ENCODE measurements at places on chromosomes 2 and 18.

GRCh38 chr2:70122470-70122869 lies 35.2 kb downstream of the PCBP1 start:
- no peak for DNase-seq

GRCh38 chr2:205685314-205686055 lies 3.2 kb downstream of the NRP2 start:
- peak; percentile 52 for DNase-seq

DNA sequence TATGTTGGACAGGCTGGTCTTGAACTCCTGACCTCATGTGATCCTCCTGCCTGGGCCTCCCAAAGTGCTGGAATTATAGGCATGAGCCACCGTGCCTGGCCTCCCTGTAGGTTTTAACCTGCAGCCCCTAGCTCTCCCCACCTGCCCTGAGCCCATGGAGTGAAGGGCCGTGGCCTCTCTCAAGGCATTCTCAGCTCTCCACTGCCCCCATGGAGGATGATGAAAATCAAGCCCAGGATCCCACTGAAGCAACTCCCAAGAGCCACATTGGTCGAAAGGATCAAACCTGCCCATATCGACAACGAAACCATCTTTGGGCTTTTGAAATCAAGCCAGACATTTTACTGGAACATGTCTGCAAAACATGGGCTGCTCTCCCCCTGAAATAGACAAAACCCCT lies 22.4 kb upstream of the CREG2 start:
- no peak for DNase-seq

- DNase-seq = no peak
Observed at GRCh38 chr2:176415937-176416499, 146.8 kb downstream of the MTX2 start.

DNA sequence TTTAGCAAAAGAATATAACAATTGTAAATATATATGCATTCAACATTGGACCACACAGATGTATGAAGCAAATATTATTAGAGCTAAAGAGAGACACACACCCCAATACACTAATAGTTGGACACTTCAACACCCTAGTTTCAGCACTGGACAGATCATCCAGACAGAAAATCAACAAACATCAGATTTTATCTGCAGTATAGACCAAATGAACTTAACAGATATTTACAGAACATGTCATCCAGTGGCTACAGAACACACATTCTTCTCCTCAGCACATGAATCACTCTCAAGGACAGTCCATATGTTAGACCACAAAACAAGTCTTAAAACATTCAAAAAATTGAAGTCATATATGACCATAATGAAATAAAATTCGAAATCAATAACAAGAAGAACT lies 22.1 kb upstream of the EVA1A start:
- DNase-seq = no peak

DNA sequence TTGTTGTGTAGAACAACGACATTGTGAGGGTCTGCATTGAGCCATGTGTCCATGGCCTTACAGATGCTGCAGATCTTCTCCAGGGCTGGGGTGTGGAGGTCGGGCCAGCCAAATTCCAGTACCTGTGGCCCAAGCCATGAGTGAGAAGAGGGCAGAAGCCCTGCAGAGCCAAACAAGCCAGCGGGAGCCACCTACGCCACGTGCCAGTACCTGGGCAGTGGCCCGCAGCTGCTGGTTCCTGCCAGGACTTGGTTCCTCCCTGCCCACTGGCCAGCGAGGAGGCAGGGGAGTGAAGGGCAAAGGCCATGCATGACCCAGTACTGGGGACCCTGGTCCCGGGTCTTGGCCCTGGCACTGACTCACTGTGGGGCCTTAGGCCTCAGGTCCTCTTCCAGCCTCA lies 109.4 kb downstream of the TNS1 start:
- no peak for DNase-seq

- DNase-seq = no peak
Observed at GRCh38 chr18:6650127-6650507, 79.4 kb upstream of the ARHGAP28 start.

DNA sequence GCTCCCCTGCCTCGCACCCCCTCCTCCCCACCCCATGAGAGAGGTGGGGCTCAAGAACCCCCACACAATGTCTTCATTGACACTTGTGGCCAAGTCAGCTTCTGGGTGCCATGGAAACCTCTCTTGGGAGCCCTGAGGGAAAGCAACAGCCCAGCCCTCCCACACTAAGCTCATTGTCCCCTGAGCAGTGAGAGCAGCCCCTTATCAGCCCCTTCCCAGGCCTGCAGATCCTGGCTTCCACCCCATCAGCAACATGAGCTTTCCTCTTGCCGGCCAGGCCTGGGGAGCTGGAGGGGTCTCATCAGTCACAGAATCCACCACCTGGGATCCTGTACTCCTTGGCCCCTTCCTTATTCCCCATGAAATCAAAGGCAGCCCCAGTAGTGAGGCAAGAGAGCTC lies 107.8 kb upstream of the ST3GAL5 start:
- DNase-seq = no peak

- no peak for DNase-seq
Observed at GRCh38 chr18:9482790-9483189, 7.5 kb downstream of the RALBP1 start.

GRCh38 chr2:184370954-184371353 lies 227.4 kb upstream of the ZNF804A start:
- no peak for DNase-seq

DNA sequence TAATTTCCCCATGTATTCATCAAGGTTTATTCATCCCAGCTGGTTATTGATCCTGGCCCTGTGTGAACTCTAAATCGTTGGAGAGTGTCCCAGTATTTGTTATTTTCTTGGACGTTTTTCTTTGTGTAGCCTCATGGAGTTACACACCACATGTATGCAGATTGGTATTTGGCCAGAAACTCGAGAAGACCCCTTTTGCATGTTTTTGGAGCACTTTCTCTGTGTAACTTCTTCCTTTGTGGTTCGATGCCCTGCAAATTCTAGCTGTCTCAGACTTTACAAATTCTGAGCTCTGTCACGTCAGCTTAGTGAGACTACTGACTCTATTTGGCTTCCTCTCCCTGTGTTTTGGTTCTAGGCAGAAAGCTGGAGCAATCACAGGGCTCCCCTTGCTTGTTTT lies 198.7 kb downstream of the MCFD2 start:
- DNase-seq = no peak

GRCh38 chr2:164896634-164897355 lies 55.2 kb upstream of the COBLL1 start:
- DNase-seq = no peak

DNA sequence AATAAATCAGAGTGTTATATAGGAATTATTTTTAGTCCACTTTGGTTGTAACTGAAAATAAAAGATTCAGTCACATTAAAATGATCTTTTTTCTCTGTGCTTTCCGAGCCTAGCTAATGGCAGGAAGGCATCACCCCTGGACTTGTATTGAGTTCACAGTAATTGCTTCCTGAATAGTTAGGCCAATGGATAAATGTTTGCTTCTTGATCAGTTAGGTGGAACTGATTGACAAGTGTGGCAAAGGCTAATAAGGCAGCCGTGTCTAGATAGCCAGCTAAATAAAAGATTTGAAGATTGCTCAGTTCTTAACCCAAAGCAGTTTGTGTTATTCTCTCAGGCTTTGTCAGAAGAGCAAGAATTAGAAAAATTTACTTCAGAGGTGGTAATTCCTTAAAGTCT lies 20.8 kb downstream of the FAM171B start:
- DNase-seq = no peak

GRCh38 chr2:237254911-237255578 lies 158.9 kb downstream of the COL6A3 start:
- no peak for DNase-seq

DNA sequence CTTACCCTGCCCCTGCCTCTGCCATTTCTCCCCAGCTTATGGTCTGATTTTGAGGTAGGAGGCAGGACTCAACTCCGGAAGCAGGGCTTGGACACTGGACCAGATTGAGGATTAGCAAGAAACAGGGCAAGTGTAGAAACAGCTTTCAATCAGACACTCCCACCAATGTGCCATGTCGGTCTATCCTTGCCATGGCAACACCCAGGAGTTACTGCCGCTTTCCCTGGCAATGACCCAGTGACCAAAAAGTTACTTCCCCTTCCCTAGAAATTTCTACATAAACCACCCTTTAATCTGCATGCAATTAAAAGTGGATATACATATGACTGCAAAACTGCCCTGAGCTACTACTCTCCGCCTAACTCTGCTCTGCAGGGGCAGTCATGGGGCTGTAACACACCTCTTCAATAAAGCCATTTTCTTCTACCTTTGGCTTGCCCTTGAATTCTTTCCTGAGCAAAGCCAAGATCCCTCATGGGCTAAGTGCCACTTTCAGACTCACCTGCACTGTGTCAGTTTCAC lies 156.7 kb downstream of the LPIN1 start:
- DNase-seq = no peak

- DNase-seq = no peak
Observed at GRCh38 chr2:73839653-73840411, 11.1 kb downstream of the STAMBP start.

- no peak for DNase-seq
Observed at GRCh38 chr2:33277002-33277426, 199.4 kb upstream of the RASGRP3 start.

- DNase-seq = no peak
Observed at GRCh38 chr2:224293976-224294375, 107.9 kb downstream of the FAM124B start.

- DNase-seq = no peak
Observed at GRCh38 chr2:76678383-76679024, 843.7 kb downstream of the LRRTM4 start.

- DNase-seq = peak; percentile 84
Observed at GRCh38 chr18:48030616-48031480, 100.4 kb upstream of the SMAD2 start.

GRCh38 chr2:134281815-134282419 lies 28.0 kb downstream of the MGAT5 start:
- no peak for DNase-seq

- no peak for DNase-seq
Observed at GRCh38 chr2:163157411-163157810, 318.8 kb upstream of the KCNH7 start.

DNA sequence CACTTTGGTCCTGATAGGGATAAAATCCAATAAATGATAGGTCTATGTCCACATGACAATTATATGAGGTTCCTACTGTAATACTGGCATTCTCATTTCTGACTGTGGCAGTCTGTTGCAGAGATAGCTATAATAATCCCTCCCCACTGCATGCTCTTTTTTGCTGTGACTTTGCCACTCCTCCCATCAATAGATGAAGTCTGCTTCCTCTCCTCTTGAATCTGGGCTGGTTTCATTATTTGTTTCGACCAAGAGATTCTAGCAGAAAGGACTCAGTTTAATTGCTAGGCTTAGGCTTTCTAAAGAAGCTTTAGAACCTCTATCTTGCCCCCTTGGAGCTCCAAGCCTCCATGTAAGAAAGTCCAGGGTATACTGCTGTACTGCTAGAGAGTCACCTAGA lies 23.3 kb upstream of the CREB1 start:
- no peak for DNase-seq

DNA sequence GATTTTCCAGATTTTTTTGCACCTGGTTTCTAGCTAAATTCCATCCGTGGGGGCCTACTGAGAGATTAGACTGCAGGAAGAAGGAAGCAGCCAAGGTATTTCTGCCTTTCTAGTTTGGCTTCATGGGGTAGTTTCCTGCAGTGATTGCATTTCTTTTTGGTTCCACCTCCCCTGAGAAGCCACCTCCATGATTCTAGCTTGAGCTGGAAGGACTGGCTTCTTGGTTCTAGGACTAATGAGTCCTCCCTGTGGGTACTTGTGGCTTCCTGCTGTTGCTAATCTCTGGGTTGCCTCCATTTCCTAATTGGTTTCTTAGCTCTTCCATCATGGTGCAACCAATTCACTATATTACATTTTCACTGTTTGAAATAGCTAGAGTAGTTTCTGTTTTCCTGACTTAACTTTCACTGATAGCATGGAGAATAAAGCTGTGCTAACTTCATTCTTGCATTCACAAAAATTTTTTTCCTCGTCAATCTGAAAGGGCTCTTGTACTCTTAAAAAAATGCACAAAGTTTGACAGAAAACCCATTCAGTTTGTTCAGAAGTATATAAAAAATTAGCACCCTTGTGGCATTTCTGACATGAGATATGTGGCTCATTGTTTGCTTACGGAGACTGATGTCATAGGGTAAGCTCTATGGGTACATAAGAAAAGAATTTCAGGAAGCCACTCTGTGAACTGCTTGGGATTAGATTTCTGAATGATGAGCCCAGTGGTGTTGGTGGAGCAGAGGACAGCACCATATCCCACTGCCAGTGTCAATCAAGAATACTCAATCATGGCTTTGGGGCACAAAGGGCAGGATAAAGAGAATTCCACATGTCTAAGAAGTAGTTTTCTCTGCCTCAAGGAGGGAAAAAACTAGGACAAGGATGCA lies 242.8 kb upstream of the RBMS1 start:
- DNase-seq = no peak

GRCh38 chr2:188327518-188328213 lies 36.0 kb downstream of the GULP1 start:
- DNase-seq = no peak

- DNase-seq = peak; percentile 36
Observed at GRCh38 chr2:199973703-199974102, 18.3 kb downstream of the MAIP1 start.

DNA sequence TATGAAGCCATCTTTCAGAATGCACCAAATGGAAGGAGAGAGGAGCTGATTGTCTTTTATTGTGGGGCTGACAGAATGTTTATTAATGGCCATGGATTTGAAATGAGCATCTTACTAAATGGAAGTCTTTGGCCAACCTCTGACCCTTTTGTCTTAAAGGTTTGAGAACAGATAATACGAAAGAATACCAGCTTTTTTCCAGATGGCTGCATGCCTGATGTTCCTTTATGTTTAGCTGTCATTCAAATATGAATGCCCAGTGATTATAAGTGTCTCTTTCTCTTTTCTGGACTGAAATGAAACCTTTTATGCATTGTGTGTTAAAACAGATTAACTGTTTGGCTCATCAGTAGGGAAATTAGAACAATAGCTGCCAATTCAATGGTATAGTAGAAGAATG lies 46.0 kb downstream of the PARD3B start:
- DNase-seq = no peak

- peak; percentile 48 for DNase-seq
Observed at GRCh38 chr18:40930211-40930882, 1024.7 kb upstream of the PIK3C3 start.

DNA sequence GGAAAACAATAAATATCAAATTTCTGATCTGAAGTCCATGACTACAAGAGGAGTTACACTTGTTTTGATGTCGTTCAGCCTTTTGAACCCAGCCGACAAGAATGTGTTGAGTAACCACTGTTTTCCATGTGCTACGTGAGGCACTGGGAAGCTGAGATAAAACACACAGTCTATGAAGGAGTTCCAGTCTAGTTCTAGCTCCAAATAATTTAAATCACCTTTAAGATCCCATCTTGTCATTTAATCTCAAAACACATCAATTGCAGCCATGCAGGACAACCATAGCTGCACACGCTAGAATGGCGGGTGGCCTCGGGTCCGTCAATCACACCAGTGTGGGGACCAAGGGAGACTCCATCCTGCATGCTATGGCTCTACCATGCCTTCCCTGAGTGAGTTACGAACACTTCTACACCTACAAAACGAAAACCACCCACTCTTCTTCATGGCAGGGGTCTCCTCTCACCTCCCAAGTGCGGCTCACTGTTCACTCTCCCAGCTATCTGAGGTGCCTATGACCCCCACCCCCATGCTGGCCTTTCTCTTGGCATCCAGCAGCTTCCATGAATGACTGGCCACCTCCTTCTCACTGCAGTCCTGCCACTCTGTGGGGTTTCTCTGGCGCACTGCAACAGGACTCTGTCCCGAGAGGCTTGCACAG lies 3.8 kb downstream of the FHL2 start:
- DNase-seq = no peak
